ENCODE measurements at places on chromosomes 2 and 18. TPM values are rescaled to one million over a fixed set of nuclear protein-coding genes. Genes with fewer than 3 reads are reported as not detected.

Gene SP140
- total RNA-seq, result 0.82 TPM

Gene SRD5A2
- total RNA-seq, result not detected

Gene KIF1A
- total RNA-seq, result 146 TPM

Gene C2orf92
- total RNA-seq, result 3.3 TPM
